Suprapubic skin (tissue), 4 donors: ENCODE measurements at places on chromosomes 12 and 14.

- no peak for DNase-seq
Measured at GRCh38 chr12:132838410-132839080, 9.9 kb upstream of the GOLGA3 start.

DNA sequence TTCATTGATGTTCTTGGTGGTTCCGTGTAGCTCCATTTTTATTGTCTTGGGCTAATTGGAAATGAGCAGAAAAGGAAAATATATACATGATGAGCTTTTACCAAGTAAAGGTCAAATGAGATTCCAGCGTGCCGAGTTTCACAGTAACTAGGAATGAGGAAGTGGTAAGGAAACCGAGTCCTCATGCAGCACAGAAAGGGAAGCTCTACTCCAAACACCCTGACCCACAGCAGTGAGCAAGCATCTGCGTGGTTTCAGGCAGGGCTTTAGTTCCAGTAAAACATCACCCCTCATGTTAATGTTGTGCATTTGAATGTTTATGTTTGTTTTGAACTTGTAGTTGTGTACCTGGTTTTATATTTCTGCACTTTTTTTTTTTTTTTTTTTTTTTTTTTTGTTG is 208.0 kb downstream of the SLC41A2 start:
- no peak for DNase-seq

GRCh38 chr14:61416591-61416990 is 95.2 kb downstream of the PRKCH start:
- no peak for DNase-seq

- no peak for DNase-seq
Measured at GRCh38 chr12:9605483-9605882, 2.2 kb downstream of the KLRB1 start.

DNA sequence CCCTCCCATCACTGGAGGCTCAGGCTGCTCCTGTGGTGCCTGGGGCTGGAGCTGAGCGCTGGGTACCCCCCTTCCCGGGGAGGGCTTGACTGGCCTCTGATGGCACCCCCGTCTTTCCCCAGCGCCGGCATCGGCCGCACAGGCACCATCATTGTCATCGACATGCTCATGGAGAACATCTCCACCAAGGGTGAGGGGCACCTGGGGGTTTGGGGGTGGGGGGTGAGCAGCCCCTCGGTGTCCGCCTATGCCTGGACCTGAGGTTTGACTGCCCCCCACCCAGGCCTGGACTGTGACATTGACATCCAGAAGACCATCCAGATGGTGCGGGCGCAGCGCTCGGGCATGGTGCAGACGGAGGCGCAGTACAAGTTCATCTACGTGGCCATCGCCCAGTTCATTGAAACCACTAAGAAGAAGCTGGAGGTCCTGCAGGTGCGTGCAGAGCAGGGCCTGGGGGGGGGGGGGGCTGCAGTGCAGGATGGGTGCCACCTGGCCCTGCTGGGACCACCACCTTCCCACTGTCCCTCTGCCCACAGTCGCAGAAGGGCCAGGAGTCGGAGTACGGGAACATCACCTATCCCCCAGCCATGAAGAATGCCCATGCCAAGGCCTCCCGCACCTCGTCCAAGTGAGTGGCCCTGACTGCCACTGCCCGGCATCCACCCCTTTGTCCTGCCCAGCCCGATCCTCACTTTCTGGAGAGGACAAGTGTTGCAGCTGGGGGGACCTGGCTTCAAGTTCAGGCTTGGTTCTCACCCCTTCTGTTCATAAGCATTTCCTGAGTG is 8.8 kb downstream of the PTPN6 start:
- peak; percentile 68 for DNase-seq

DNA sequence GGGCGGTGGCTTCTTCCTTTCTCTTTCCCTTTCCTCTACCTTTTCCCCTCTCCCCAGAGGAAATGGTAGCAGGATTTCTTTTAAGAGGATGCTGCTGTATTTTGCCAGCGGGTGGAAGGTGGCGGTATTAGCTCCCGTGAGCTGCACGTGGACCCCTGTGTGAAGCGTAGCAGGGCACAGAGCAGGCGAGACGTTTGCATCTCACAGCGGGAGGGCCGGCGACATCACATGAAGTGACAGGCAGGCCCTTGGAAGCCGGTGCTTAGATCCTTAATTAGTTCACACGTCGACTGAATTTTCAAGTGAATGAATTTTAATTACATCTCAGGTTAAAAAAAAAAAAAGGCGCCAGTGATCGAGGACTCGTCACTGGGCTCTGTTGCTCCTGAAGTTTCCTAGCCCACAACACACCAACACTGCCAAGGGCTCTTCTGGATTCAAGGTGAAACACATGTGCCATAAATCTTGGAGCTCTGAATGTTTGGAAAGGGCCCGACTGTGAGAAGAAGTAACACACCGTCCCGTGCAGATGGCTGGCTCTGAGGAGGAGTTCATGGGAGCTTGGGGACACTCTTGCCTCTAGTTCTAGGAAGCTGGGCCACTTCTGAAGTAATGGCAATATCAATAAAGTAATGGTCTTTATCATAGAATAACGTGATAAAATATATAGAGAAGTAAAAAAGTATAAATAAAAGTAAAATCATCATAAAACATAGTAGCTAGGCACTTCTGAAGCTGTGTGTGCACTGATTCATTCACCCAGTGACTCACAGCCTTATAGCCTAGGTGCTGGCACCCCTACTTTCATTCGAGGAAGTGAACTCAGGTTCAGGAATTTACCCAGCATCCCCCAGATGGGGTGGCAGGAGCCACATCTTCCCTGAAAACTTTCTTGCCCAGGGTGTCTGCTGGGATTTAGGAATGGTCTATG is 75.3 kb downstream of the AACS start:
- DNase-seq: no peak

- DNase-seq: no peak
Measured at GRCh38 chr12:94427501-94428381, 31.9 kb downstream of the CEP83 start.

DNA sequence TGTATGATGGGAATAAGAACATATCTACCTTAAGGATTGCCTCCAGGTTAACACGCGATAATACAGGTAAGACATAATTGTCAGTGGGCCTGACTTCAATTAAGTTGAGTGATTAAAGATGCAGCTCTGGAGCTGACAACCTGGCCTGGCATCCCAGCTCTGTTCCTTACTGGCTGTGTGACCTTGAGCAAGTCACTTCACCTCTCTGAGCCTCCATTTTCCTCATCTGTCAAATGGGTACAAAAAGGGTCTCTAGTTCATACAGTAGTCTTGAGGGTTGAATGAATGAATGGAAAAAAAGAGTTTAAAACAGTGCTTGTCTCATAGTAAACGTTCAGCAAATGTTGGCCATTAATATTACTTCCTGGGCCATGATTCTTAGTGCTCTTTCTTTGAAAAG is 213.9 kb downstream of the PHETA1 start:
- DNase-seq: no peak

DNA sequence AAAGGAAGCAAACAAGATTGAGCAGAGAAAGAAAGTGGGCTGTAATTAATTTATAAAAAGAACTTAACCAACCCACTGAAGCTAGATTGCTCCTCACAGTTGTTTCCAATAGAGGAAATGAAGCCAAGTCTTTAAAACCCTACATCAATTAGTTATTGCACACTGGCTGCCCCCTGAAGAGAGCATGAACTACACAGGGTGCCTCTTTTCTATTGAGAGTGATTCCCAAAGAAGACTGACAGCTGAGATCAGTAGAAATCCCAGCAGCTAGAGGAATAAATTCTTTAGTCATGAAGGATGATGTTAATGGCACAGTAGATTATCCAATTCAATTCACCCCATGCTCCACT is 8.6 kb upstream of the USP15 start:
- no peak for DNase-seq
